Fibroblast of the aortic adventitia (primary cell): ENCODE measurements at places on chromosomes 13 and 19. TPM values are rescaled to one million over a fixed set of nuclear protein-coding genes. Genes with fewer than 3 reads are reported as not detected.

The MUC16 gene
- total RNA-seq = not detected in 2 replicates

The LYPD5 gene
- total RNA-seq = 0.72 and 1.1 TPM in 2 replicates

- DNase-seq = no peak
Measured at GRCh38 chr13:34868733-34869132, 73.3 kb upstream of the NBEA start.

GRCh38 chr19:2351591-2351990 lies 8.5 kb upstream of the TMPRSS9 start:
- DNase-seq = no peak
